ENCODE measurements at places on chromosomes 7 and 10. TPM values are rescaled to one million over a fixed set of nuclear protein-coding genes. Genes with fewer than 3 reads are reported as not detected.

- no peak for DNase-seq
- H3K27me3 ChIP-seq = no peaks in the 10 kb centered on the region
- H3K4me1 ChIP-seq = no peaks in the 10 kb centered on the region
- H3K27ac ChIP-seq = no peak overlapping the region
- H3K36me3 ChIP-seq = no peaks in the 10 kb centered on the region
Observed at GRCh38 chr10:14366760-14367159, 36.0 kb upstream of the FRMD4A start.

DNA sequence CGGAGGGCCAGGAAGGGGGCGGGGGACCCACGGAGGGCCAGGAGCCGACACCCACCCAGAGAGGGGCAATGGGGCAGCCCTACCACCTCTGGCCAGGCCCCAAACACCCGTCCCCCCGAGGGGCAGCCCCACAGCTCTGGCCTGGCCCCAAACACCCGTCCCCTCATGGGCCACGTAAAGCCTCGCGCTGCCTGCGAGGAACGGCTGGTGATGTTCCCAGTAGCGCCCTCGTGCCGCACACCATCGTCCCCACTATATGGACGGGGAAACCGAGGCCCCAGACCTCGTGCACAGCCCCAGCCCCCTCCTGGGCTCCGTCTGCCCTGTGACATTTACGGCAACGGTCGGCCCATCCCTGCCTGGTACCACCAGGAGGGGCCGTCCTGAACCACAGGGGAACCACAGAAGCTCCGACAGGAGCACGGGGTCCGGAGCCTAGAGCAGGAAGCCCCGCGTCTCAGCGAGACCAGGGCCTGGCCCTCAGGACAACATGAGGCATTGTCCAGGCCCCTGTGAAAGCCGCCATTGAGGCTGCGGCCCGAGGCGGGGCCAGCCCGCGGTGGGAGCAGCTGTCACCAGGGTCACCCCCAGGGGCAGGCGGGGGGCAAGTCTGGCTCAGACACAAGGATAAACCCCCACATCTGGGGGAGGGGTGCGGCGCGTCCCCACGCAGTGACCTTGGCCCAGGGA, 35.6 kb downstream of the GET4 start:
- no peak for DNase-seq
- peaks cover 15% of the 10 kb centered on the region for H3K27me3 ChIP-seq
- no peak overlapping the region for H3K4me3 ChIP-seq
- H3K4me1 ChIP-seq = no peaks in the 10 kb centered on the region
- H3K27ac ChIP-seq = no peak overlapping the region

DNA sequence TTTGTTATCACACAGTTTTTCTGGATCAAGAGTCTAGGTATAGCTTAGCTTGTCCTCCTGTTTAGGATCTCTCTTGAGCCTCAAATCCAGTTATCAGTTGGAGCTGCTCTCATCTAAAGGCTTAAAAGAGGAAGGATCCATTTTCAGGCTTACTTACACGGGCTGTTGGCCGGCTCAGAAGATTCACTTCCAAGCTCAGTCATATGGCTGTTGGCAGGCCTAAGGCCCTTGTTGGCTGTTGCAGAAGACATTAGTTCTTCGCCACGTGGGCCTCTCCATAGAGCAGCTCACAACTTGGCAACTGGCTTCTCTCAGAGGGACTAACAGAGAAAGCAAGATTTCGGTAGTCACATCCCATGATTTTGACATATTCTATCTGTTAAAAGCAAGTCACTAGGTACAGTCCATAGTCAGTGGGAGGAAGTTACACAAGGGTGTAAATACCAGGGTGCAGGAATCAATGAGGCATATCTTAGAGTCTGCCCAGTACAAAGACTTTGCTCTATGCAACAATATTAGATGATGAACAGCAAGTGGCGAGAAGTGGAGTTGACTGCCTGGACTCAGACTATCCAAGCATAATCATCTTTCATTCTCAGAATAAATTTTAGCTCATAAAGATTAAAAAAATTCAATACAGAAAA, 280.1 kb upstream of the MBL2 start:
- H3K4me3 ChIP-seq = no peak overlapping the region
- no peaks in the 10 kb centered on the region for H3K27me3 ChIP-seq
- H3K4me1 ChIP-seq = no peaks in the 10 kb centered on the region
- H3K27ac ChIP-seq = no peak overlapping the region
- DNase-seq = no peak

GRCh38 chr7:95595746-95596197, 544 bp downstream of the PDK4 start:
- H3K4me1 ChIP-seq = peaks cover 3% of the 10 kb centered on the region
- no peaks in the 10 kb centered on the region for H3K36me3 ChIP-seq
- H3K27me3 ChIP-seq = peaks cover 89% of the 10 kb centered on the region
- H3K4me3 ChIP-seq = peak overlapping the region; percentile 87

- no peaks in the 10 kb centered on the region for H3K36me3 ChIP-seq
- DNase-seq = no peak
- H3K27me3 ChIP-seq = no peaks in the 10 kb centered on the region
- H3K4me3 ChIP-seq = no peak overlapping the region
- H3K4me1 ChIP-seq = no peaks in the 10 kb centered on the region
Observed at GRCh38 chr10:60208676-60209269, 180.9 kb downstream of the ANK3 start.

The NPSR1 gene
- not detected for total RNA-seq

The COL26A1 gene
- 41.9 TPM for total RNA-seq

- peaks cover 15% of the 10 kb centered on the region for H3K36me3 ChIP-seq
- H3K4me1 ChIP-seq = no peaks in the 10 kb centered on the region
- H3K27me3 ChIP-seq = no peaks in the 10 kb centered on the region
- no peak overlapping the region for H3K27ac ChIP-seq
- no peak overlapping the region for H3K4me3 ChIP-seq
Observed at GRCh38 chr7:142872106-142872675, 13.4 kb downstream of the TRPV6 start.

GRCh38 chr10:49534670-49535381, 4.1 kb downstream of the ERCC6 start:
- no peak overlapping the region for H3K27ac ChIP-seq
- no peak overlapping the region for H3K4me3 ChIP-seq
- H3K4me1 ChIP-seq = no peaks in the 10 kb centered on the region
- peaks cover 12% of the 10 kb centered on the region for H3K36me3 ChIP-seq
- DNase-seq = no peak

The SNX10 gene
- 19.3 TPM for total RNA-seq

- peak; percentile 70 for DNase-seq
- H3K27ac ChIP-seq = peak overlapping the region; percentile 52
- peak overlapping the region; percentile 50 for H3K4me3 ChIP-seq
- H3K27me3 ChIP-seq = no peaks in the 10 kb centered on the region
- H3K4me1 ChIP-seq = peaks cover 66% of the 10 kb centered on the region
- H3K36me3 ChIP-seq = peaks cover 33% of the 10 kb centered on the region
Observed at GRCh38 chr10:113060201-113061053, 110.4 kb downstream of the TCF7L2 start.

The PIK3CG gene
- not detected for total RNA-seq

GRCh38 chr7:117134889-117135552, 181.7 kb downstream of the ST7 start:
- H3K4me1 ChIP-seq = no peaks in the 10 kb centered on the region
- no peaks in the 10 kb centered on the region for H3K36me3 ChIP-seq
- no peak overlapping the region for H3K4me3 ChIP-seq
- H3K27ac ChIP-seq = no peak overlapping the region

GRCh38 chr10:10365676-10366075, 652.0 kb upstream of the CELF2 start:
- no peaks in the 10 kb centered on the region for H3K27me3 ChIP-seq
- H3K4me3 ChIP-seq = no peak overlapping the region
- no peak for DNase-seq

DNA sequence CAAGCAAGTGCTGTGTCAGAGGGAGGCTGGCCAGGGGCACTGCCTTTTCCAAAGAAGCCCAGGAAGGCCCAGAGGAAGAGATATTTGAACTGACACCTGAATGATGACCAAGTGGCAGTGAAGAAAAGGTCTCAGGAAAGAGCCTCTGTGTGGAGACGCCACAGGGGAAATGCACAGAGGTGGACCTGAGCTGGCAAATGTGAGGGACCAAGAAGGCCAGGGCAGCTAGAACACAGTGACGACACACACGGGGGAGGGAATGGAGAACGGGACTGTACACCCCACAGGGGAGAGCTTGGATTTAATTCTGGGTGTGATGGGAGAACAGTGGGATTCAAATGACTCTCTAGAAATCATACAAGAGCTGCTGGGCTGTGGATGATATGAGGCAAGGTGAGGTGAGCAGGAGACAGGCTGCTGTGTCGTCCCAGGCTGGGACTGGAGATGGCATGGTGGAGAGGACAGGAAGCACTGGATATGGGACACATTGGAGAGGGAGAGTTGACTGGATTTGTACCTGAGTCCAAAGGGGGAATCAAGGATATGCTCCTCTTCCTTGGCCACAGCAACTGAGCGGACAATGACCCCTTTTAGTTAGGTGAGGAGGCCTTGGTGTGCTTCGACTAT, 84.2 kb upstream of the DDC start:
- no peaks in the 10 kb centered on the region for H3K27me3 ChIP-seq
- H3K36me3 ChIP-seq = peaks cover 53% of the 10 kb centered on the region
- DNase-seq = no peak
- H3K4me3 ChIP-seq = no peak overlapping the region
- H3K4me1 ChIP-seq = no peaks in the 10 kb centered on the region
- H3K27ac ChIP-seq = no peak overlapping the region
